Thymus (tissue), 14 donors: ENCODE measurements at places on chromosomes 6 and 20.

DNA sequence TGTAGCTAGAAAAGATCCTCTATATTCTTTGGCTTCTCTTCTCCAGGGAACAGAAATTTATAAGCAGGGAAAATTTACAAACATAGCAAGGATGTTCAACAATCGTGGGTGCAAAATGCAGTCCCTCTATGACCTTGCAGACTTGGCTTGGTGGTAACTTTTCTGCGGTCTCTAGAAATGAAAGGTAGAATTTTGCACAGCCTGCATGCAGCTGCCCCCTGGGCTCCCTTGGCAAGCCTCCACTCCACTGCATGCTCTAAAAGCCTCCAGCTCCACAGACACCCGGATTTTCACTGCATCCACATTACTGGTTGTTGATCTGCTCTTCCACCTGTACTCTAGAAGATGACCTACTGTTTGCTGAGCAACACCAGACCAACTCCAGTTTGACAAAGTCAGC lies 236.5 kb upstream of the EYS start:
- DNase-seq, result no peak

DNA sequence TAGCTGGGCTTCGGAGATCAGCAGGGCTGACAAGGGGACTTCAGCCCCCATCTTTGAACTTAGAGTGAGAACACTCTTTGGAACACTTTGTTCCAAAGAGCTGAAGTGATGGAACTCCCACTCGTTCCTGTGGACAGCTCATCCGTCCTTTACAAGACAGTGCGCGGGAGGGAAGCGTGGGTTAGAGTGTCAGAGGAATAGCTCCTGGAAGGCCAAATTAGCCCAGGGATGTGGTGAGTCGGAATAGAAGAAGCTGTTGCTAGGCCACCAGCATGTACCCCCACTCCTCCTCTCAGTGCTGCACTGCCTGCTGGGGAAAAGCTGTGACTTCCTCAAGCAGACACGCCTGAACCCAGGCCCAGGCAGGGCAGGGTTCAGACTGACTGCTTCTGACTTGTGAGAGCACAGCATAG lies 1.7 kb downstream of the SDCBP2 start:
- DNase-seq, result no peak

- no peak for DNase-seq
Observed at GRCh38 chr6:167146135-167146534, 11.6 kb downstream of the GPR31 start.

DNA sequence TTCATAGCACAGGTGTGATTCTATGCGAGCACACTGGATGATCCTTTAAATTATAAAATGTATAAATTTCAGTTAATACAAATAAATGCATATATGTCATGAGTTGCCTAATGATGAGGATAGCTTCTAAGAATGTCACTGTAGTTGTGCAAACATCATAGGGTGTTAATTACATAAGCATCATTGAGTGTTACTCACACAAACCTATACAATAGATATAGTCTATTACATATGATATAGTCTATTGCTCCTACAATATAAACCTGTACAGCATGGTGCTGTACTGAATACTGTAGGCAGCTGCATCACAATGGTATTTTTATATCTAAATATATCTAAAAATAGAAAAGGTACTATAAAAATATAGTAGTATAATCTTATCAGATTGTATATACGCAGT lies 159.0 kb downstream of the PTPRK start:
- DNase-seq, result no peak

DNA sequence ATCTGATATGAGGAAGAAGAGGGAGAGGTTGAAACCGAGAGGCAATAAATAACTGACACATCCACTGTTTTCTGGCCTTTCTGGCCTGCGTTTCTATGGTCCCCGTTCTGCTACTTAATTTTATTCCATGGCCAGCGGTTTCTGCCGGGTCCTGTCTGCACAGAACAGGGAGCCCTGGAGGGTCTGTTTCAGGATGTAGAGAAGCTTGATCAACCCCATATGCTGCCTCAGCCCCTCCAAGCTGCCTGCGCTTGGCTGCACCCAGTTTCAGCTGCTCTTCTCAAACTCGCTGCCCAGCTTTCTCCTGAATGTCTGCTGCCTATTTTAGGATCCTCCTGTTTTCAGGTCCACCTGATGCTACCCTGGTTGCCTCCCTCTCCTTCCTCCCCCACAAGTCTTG lies 18.5 kb upstream of the PACSIN1 start:
- no peak for DNase-seq

DNA sequence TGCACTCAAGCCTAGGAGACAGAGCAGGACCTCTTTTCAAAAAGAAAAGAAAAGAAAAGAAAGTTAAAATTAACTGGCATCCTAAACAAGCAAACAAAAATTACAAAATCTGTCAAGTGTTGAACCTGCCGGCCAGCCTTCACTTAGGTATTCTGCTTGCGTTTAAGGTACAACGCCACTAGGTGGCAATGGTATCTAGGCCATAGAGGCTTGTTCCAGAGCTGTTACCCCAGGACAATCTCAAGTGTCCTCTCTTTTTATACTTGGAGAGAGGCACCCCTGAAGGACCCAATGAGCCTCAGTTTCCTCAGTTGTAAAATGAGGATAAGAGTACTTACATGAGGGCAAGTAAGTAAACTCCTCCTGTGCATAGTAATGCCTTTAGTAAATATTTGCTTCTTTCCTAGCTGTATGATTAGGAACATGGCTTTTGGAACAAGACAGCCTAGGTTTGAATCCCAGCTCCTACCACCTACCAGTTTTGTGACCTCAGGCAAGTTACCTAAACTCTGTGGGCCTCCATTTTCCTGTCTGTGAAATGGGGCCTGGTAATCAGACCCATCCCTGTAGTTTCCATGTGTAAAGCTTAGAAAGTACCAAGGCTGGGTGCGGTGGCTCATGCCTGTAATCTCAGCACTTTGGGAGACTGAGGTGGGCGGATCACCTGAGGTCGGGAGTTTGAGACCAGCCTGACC lies 5.8 kb upstream of the PACSIN1 start:
- peak; percentile 31 for DNase-seq
